Ascending aorta (tissue), 2 donors: ENCODE measurements at places on chromosomes 7 and 10. TPM values are rescaled to one million over a fixed set of nuclear protein-coding genes. Genes with fewer than 3 reads are reported as not detected.

Gene OLAH
- total RNA-seq, result 3.7 TPM

Gene ZNF804B
- total RNA-seq, result not detected

Gene GARS1
- total RNA-seq, result 41.7 TPM

Gene CUBN
- 6.8 TPM for total RNA-seq

Gene DYDC2
- total RNA-seq, result not detected

Gene ZPBP
- total RNA-seq, result not detected

Gene LRRD1
- total RNA-seq, result not detected

Gene NODAL
- total RNA-seq, result not detected

Gene FOXI2
- total RNA-seq, result not detected

Gene SLC26A5
- total RNA-seq, result not detected

Gene MYH16
- not detected for total RNA-seq

Gene SCD
- 2.9 TPM for total RNA-seq

Gene CYP3A7
- total RNA-seq, result not detected

Gene LBX1
- total RNA-seq, result not detected

Gene CRHR2
- total RNA-seq, result 3.1 TPM

Gene PSAP
- 653 TPM for total RNA-seq

Gene NPC1L1
- not detected for total RNA-seq

Gene PON1
- total RNA-seq, result not detected

Gene ZNF248
- total RNA-seq, result 13.9 TPM

Gene SORCS1
- not detected for total RNA-seq

Gene IFIT1B
- total RNA-seq, result not detected

Gene NFE2L3
- total RNA-seq, result 10.0 TPM

Gene PLEKHS1
- not detected for total RNA-seq

Gene TMEM236
- total RNA-seq, result not detected

Gene BRAT1
- 84.0 TPM for total RNA-seq

Gene SSMEM1
- not detected for total RNA-seq

Gene CHST3
- 41.4 TPM for total RNA-seq

Gene ITGB8
- total RNA-seq, result 7.9 TPM

Gene SFXN4
- total RNA-seq, result 13.7 TPM

Gene CTNNA3
- under 0.01 TPM for total RNA-seq

Gene LIPN
- not detected for total RNA-seq

Gene TFEC
- 1.3 TPM for total RNA-seq

Gene SPDYE2
- total RNA-seq, result not detected

Gene PON2
- total RNA-seq, result 59.8 TPM

Gene ADARB2
- not detected for total RNA-seq

Gene A1CF
- not detected for total RNA-seq

Gene CC2D2B
- 3.9 TPM for total RNA-seq

Gene COL13A1
- 8.0 TPM for total RNA-seq

Gene CNPY4
- total RNA-seq, result 1.4 TPM

Gene CH25H
- total RNA-seq, result 1.7 TPM

Gene PIP
- not detected for total RNA-seq

Gene BMPER
- total RNA-seq, result not detected
